ENCODE measurements at places on chromosomes 5 and 9. TPM values are rescaled to one million over a fixed set of nuclear protein-coding genes. Genes with fewer than 3 reads are reported as not detected.

RPP25L gene
- polyA plus RNA-seq, result 20.9 TPM

- peak; percentile 53 for DNase-seq
These were observed 82.2 kb upstream of the ICE1 start for GRCh38 chr5:5340206-5340729.

IPO11 gene
- polyA plus RNA-seq, result 22.2 TPM

GRCh38 chr9:79284081-79284480 is 287.7 kb upstream of the TLE4 start:
- DNase-seq, result no peak

SPEF2 gene
- 6.6 TPM for polyA plus RNA-seq

DNA sequence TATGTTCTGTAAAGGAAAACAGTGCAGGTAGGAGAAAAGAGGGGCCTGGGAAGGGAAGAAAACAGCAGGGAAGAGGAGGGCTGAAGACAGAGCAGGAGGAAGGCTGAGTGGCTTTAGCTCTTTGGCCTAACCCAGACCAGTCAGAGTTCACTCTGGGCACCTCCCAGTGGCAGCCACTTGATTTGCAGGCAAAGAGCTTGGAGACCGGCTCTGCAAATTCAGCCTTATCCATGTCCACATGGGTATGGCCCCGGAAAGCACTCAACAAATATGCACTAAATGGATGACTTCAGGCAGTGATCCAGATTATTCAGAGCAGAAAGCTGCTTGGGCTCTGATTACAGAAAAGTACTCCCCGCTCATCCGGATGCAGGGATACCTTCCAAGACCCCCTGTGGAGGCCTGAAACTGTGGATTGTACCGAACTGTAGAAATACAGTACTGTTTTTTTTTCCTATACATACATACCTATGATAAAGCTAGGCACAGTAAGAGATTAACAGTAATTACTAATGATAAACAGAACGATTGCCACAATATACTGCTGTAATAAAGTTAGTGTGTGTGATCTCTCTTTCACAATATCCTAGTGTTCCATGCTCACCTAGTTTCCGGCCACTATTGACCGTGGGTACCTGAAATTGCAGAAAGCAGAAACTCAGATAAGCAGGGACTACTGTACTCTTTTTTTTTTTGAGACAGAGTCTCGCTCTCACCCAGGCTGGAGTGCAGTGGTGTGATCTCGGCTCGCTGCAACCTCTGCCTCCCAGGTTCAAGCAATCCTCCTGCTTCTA is 4.6 kb upstream of the RNU6ATAC start:
- DNase-seq, result no peak

- DNase-seq, result no peak
These were observed 5.6 kb upstream of the NR5A1 start for GRCh38 chr9:124512806-124513204.

SLC36A3 gene
- polyA plus RNA-seq, result not detected

ADGRD2 gene
- not detected for polyA plus RNA-seq

GRCh38 chr5:69275563-69275962 is 40.9 kb downstream of the CDK7 start:
- DNase-seq, result no peak

DNA sequence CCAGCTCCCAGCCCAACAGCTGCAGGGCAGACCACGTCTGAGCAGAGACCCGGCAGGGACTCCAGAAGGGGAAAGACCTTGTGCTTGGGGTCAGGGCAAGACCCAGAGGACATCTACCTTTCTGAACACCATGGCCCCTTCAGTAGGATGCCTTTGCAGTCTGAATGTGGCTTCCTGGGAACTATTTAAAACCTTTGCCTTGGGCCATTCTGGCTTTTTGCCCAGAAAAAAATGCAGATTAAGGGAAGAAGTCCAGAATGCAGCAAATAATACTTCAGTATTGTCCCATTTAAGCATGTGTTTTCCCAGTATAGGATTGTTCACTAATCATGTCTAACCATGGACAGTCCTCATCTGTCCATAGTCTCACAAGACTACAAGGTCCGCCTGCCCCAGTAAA is 67.5 kb upstream of the ERCC6L2 start:
- no peak for DNase-seq

DNA sequence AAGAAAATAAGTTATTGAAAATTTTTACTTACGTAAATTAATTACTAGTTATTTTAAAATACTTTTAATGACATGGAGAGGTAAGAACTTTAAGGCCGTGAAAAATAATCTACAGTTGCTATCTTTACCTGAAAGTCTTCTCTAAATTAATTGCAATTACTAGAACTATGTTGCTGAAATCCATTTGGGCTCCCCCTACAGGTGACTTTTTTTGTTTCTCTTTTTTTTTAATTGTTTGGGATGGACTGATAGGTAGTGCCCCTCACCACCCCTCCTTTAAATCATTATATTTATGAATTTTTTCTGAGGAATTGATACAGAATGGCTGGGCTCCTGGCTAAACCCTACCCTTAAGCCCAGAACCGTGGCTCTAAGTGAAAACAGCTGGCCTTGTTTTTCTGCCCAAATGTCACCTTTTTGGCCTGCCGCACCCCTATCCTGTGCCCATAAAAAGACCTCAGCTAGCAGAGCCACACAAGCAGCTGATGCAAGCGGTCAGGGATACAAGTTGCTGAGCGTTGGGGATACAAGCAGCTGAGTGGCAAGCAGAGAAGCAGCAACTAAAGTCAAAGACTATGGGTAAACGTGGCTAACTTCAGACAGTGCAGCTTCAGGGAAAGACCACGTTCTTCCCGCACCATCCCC is 315.2 kb upstream of the ACO1 start:
- no peak for DNase-seq

COMMD10 gene
- polyA plus RNA-seq, result 23.9 TPM

DNA sequence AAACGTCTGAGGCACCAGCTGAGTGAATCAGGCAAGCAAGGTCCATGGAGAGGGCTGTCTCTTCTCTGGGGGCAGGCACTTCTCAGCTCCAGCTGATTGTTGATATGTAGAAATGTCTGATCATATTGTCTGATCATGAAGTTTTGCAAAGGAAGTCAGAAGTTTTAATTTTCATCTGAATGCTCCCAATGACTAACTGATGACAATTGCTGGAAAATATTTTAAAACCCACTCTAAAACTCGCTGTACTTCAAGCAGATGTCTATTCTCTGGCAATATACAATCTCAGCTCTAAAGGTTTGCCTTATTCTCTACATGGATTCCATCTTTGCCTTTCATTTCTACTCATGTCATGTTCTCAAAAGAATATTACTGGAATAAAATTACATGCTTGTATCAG is 12.7 kb downstream of the PLK2 start:
- no peak for DNase-seq

- DNase-seq, result no peak
These were observed 26.6 kb downstream of the AK3 start for GRCh38 chr9:4714266-4715016.

DNA sequence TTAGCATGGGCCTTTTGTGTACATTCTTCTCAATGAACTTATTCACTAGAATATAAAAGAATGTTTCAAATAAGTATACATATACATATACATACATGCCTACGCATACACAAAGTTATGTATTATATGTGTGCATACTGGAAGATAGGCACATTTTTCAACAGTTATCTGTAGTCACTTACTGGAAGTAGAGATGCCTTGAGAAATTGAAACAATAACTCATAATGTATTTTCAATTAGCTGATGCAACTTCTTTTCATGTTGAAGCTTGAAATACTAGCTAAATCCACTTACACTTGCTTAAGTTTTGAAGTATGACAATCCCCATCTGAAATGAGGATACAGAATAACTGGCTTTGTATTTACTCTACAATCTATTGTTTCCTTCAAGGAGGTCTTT is 469.0 kb upstream of the PTGER4 start:
- DNase-seq, result no peak

- DNase-seq, result no peak
These were observed 365.2 kb downstream of the BRINP1 start for GRCh38 chr9:119003882-119004617.

GRCh38 chr9:93091453-93092081 is 4.5 kb upstream of the CARD19 start:
- no peak for DNase-seq

DNA sequence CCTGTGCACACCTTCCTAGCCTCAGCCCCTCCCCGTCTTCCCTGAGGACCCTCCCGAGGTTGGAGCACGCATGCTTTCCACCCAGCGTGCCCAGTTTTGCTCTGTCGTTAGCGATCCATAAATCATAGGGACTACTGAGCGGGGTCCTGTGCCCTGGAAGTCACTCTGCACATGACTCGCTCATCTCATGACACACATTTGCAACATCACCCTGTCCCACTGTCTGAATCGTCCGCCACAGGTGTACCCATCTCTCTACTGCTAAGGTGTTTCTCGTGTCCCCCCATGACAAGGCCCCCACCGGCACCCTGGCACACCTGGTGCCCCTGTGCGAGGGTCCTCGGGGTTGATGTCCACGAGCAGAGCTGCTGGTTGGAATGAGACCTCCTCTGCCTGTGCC is 69.0 kb upstream of the BARHL1 start:
- DNase-seq, result no peak

DNA sequence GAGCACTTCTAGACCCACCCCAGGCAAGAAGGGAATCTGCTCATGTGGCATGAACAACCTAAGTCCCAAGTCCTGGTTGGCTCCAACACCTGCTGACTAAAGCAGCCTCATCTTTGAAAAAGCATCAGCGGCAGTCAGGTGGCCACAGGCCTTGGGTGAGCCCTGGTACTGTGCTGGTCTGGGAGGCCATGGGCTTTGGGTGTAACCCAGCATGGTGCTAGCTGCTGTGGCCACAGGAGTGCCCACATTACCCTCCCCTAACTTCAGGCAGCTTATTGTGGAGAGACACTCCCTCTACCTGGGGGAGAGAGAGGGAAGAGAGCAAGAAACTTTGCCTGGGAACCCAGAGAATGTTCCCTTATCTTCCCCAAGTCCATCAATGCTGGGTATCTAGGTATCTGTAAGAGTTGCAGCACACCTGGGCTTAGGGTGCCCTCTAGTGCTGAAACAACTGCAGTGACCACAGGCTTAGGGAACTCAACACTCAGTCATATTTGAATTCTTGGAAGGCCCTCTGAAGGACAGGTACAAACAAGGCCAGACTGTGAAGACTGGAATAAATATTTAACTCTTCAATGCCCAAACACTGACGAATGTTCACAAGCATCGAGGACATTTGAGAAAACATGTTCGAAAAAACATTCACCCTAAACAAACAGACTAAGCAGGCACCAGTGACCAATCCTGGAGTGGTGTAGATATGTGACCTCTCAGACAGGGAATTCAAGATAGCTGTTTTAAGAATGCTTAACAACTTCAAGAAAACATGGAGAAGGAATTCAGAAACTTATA is 69.9 kb upstream of the OR2K2 start:
- DNase-seq, result no peak

DNA sequence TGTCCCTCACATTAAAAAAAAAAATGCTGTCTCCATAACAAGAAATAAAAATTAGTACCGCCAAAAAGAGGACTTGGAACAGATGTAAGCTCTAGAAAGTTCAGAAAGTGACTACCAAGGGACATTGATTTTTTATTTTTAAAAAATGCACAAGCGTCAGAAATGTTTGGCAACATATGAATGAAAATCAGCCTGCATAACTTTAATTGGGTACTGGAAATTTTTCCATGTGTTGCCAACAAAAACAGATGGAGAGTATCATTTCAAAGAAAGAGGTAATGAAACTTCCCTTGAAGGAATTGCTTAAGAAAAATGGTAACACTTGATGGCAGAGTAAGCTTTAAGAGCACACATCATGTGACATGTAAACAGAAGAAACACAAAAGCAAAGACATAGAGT is 47.2 kb downstream of the OR2K2 start:
- no peak for DNase-seq

FOXD4L4 gene
- not detected for polyA plus RNA-seq

DNA sequence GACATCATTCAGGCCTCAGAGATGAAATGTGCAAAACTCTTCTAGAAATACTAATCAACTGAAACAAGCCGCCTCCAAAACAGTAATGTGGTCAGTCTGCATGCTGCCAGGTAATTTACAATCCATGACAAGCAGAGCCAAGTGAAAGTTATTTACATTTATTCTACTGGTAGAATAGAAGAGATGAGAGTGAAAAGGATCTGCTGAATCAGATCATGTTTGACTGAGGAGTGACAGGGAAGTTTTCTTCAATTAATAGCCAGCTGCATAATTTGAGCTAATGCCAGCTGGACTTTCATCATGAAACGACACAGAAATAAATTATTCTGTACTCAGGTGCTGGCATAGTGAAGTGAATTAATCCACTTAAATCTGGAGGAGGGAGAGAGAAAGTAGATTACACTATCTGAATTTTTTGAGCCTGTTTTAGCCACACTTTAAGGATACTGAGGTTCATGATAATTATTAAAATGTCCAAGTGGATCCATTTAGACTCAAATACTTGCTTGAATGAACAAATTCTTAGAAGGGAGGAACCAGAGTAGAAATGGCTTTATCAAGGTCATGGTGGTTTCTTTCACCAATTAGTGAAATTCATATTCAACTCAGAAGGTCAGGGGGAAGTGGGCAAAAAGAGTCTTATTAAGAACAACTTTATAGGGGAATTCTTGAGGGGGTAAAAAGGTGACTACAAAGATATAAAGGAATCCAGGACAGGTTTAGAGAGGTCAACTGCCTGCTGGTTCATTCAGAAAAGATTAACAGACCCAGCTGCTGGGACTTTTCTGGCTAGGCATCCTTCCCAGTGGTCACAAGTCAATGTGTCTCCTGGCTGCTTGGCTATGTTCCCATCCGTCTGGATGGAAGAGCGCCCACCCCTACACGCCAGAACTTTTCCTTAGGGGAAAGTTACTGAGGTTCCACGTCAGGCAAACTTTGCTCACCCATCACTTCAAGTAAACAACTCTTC is 350.4 kb downstream of the PDE4D start:
- DNase-seq, result peak; percentile 64

GRCh38 chr9:17614250-17614649 is 35.4 kb downstream of the SH3GL2 start:
- DNase-seq, result no peak

DNA sequence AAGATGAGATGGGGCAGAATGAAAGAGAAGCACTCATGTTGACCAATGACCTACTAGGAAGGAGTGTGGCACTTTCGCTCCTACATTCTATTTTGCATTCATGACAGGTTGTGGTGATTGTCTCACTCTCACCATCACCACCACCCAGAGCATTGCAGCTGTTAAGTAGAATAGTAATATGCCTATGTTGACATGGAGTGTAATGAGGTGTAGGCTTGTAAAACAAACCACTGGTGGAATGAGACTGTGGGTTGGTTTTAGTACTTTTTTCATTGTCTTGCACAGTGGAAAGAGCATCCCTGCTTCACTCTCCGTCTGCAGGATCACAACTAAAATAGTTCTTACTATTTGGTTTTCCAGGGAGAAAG is 516.7 kb downstream of the NTRK2 start:
- DNase-seq, result no peak

DNA sequence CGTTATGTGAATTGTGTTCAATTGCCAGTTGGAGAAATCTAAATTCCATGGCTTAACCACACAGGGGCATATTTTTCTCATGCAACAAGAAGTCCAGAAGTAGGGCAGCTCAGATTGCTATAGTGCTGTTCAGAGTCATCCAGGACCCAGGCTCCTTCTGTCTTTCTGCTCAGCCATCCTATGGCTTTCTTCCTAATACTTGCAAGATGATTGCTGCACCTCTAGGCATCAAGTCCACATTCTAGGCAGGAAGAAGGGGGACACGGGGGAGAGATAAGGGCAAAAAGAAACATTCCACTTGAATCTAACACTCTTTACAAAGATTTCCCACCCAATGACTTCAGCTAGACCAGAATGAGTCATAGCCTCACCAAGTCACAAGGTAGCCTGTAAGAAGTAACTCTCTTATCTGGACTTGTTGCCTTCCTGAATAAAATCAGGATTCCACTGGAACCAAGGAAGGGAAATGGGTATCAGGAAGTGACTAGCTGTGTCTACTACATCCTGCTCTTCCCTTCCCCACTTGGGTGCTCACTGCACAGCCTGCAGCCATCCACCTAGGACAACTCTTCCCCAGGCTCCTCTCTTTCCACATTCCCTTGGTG is 5.3 kb downstream of the ERAP2 start:
- DNase-seq, result no peak

Data from hindlimb muscle (tissue), 1 donor.